ENCODE measurements at places on chromosomes 2 and 18. TPM values are rescaled to one million over a fixed set of nuclear protein-coding genes. Genes with fewer than 3 reads are reported as not detected.

GRCh38 chr2:164877169-164877568 lies 35.5 kb upstream of the COBLL1 start:
- no peak for DNase-seq

DNA sequence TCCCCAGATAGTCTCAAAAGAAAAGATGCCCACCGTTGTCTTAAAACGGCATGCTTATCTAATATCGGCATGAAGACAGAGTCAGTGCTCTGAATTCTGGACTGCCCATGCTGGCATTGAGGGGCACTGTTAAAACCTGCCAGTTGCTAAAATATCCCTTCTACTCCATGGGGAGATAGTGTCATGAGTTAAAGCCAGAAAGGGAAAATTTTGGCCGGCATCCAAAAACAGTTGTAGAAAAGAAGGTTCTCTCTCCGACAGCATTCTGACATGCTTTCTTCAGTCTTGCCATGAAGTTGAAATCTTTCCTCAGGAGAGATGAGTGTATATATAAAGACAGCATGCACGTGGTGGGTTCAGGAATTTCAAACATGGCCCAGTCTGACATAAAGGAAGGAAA lies 401.3 kb upstream of the PIK3C3 start:
- no peak for DNase-seq

- no peak for DNase-seq
Observed at GRCh38 chr2:69964353-69964841, 3.0 kb upstream of the ASPRV1 start.

- DNase-seq = no peak
Observed at GRCh38 chr2:218754201-218754600, 27.7 kb upstream of the CYP27A1 start.

DNA sequence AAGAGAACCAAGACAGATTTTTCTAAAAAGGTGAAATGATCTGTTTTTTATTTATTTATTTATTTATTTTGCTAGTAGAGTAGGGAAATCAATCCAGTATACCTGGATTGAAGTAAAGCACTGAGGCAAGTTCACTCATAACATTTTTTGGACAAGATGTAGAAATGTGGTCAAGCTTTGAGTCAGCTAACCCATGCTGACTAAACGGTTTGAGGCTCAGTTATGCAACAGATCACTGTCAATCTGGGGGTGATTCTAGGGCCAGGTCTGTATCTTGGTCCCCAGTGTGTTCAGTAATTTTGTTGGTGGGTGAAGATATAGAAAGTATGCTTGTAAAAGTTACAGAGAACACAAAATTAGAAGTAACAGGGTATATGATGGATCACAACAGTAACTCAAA lies 60.2 kb downstream of the RMDN2 start:
- no peak for DNase-seq

DNA sequence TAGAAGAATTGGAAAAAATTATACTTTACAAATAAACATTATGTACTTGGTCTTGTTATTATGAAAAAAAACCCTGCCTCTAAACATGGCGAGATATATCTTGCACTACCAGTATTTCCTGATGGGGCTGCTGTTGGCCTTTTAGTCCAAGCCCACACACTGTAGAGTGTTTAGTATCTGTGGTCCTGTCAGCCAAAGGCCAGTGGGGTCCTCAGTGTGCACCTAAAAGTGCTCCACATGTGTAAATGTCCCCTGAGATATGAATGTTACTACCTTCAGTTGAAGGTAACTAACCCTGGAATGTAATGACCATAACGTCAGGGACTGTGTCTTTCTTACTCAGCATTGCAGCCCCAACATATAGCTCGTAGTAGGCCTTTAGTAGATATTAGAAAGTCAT lies 71.1 kb upstream of the HK2 start:
- no peak for DNase-seq

GRCh38 chr2:217462121-217462520 lies 540.7 kb downstream of the TNS1 start:
- DNase-seq = no peak

GRCh38 chr2:120431386-120432292 lies 85.7 kb downstream of the INHBB start:
- peak; percentile 37 for DNase-seq

GRCh38 chr2:122163617-122164016 lies 408.2 kb downstream of the TSN start:
- no peak for DNase-seq

- no peak for DNase-seq
Observed at GRCh38 chr18:31490387-31490786, 7.6 kb upstream of the DSG2 start.

GRCh38 chr2:200107514-200108217 lies 152.3 kb downstream of the MAIP1 start:
- DNase-seq = no peak

DNA sequence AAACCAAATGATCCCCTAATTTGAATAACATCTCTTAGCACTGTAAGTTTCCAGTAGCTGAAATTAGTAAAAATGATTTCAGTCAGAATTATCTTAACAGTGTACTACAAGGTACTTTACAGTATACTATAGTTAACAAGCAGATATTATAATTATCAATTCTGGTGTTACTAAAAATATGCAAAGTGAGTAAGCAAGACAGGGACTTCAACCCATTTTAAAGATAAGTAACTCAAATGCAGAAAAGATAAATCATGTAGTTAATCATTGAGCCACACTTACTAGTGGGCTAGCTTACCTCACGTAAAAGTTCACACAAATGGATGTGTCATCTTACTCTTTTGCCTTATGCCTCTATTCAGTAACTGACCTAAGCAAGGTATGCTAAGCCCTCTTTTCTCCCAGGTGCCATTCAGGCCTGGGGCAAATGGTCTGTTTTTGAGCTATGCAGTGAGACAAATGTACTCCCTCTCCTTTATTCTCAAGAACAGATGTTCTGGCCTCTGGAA lies 101.0 kb downstream of the NBAS start:
- no peak for DNase-seq

GRCh38 chr18:27728659-27729058 lies 448.3 kb downstream of the CDH2 start:
- no peak for DNase-seq

DNA sequence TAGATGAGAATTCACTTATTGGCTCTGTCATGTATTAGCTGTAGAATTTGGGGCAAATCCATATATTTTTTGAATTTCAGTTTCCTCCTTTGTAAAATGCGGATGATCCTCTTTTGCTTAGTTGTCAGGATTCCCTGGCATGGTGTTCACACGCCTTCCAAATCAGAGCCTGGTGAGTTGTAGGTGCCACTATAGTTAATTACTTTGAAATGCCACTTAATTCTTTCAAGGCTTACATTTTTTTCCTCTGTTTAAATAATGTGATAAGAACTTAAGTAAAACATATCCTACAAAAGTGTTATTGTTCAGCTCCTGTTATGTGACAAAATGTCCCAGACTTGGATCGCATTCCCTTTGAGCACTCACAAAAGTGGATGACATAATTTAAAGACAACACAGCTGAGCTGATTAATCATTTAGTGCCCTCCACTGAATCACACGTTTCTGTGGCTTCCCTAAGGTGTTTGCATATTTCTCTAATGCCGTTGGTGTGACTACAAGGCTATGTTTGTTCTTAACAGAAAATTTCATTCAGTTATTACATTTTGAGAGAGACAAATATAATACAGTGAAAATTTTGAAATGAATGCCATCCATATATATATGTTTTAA lies 471.2 kb upstream of the CHST9 start:
- DNase-seq = no peak

DNA sequence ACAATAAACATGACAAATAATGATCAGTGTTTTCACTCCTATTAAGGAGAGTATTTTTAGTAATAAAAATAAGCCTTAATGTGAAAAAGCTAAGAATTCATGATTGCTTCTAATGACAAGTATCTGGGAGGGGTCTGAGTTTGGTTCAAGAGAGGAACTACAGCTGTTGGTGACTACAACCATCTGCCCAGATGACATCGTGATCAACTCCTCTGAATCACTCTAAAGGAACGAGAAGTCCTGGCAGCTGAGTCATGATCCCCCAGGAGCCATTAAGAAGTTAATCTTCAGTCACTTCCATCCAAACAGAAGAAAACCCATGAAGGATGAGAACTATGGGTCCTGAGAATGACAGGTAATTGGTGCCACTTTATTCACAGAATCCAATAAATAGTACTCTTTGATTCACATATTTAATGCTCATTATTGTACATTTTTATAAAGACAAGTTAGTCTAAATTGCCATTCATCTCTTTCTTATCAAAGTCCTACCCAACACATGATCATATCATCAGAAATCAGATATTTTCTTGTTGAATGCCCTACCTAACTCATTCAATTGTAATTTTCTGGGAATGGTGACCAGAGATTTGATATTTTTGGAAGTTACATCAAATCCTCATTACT lies 6.8 kb downstream of the TFPI start:
- DNase-seq = peak; percentile 85

GRCh38 chr2:48112911-48113680 lies 206.8 kb upstream of the FBXO11 start:
- DNase-seq = no peak

DNA sequence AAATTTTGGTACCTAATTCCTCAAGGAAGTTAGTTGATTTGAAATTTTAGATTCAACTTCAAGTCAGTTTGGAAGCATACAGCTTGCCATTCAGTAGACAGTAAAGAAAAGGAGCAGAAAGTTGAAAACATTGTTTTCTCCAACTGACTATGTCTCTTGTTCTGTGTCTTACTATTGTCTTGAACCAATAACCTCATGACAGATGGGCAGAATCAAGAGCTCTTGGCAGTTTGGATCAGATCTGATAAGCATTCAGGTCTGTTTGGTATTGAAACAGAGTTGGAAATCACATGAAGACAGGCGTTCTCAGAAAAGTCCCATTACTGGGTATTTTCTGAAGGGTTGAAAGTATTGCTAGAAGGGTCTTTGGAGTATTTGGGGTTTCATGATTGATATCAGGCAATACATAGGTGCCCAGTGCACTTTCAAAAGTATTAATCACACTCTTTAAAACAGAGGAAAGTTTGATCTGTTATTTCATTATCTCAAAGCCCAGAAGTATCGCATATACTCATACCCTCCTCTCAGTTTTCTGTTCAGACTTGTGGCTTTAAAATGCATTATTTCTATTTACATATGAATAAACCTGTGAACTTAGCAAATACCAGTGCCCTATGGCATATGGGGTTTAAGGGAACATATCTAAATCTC lies 428.4 kb upstream of the ZEB2 start:
- DNase-seq = no peak

DNA sequence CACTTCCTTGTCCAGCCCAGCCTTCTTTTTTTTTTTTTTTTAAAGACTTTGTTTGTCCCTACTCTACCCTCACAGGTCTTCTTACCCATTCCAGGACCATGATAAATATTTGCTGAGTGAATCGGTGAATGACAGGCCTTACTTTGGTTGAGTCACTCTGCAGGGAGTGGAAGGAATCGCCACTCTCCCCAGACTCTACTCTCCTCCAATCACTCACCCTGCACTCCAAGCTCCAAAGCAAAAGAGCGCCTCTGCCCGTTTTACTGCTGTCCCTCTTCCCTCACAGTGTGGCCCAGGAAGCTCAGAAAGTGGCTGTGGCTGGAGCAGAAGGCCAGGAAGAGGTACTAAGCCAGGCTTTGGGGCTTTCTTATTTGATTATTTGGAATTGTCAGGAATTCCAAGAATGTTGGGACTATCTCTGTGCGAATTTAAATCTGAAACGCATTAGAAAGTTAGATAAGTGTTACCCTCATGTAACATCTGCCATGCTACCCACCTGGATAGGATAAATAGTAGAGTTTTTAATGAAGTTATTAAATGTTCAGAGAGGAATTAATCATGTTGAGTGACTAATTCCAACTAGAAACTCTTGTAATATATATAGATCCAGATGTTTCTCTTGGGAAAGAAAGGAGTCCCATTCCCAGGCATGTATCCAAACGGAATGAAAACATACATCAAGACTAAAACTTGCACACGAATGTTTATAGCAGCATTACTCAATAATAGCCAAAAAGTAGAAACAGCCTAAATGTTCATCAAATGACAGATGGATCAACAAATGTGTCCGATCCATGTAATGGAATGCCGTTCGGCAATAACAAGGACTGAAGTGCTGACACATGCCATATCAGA lies 43.0 kb upstream of the CHMP1B start:
- DNase-seq = no peak

- DNase-seq = no peak
Observed at GRCh38 chr2:132412021-132412420, 4.6 kb upstream of the GPR39 start.

DNA sequence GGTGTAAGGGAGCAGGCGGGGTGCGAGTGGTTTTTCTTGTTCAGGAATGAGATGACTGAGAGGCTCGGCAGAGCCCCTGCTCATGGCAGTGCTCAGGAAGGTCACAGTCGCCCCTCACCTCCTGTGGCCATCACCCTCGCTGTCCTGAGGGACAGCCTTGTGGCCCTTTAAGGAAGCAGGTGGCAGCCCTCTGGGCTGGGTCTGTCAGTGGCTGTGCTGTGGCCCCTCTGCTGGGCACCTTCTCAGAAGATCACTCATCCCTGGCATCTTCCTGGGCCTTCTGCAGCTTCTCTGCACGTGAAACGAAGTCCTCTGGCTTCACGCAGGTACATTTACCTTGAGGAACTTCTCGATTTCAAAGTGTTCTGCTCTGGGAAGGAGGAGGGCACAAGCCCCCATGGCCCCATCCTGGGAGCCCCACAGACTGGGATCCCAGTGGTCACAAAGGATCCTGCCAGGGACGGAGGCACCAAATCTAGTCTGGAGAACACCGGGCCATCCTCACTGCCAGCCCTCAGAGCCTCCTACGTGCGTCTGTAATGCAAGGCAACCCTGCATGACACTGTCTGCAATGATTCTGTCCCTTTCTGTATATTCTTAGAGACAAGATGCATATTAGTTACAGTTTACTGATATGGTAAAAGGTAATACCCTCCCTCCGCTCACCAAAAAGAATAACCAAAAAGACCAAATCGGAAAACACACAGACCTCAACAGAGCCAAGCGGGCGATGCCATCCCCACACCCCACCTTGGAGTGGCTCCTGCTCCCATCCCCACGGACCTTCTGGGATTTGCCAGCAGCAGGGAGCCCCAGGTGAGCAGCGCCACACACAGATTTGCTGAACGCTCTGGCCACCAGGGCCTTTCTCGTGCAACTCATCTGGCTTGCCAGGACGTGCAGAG lies 25.9 kb upstream of the FAHD2A start:
- DNase-seq = peak; percentile 37

GRCh38 chr18:23810396-23810795 lies 121.1 kb downstream of the LAMA3 start:
- DNase-seq = no peak

GRCh38 chr2:81549646-81550045 lies 1245.1 kb upstream of the LRRTM1 start:
- no peak for DNase-seq

Gene ANKRD23
- polyA plus RNA-seq = 4.2 TPM

Gene RMDN2
- polyA plus RNA-seq = 15.6 TPM

Gene IL18R1
- 1.4 TPM for polyA plus RNA-seq

Gene CELF4
- 0.60 TPM for polyA plus RNA-seq

Gene PLA2R1
- polyA plus RNA-seq = 1.8 TPM

Gene COL4A4
- polyA plus RNA-seq = not detected

Gene CYP1B1
- polyA plus RNA-seq = 1.4 TPM

Gene PLB1
- polyA plus RNA-seq = 1.2 TPM

Measured in sigmoid colon (tissue), 7 donors.